D341Med (cell line): ENCODE measurements at places on chromosomes 2 and 18.

DNA sequence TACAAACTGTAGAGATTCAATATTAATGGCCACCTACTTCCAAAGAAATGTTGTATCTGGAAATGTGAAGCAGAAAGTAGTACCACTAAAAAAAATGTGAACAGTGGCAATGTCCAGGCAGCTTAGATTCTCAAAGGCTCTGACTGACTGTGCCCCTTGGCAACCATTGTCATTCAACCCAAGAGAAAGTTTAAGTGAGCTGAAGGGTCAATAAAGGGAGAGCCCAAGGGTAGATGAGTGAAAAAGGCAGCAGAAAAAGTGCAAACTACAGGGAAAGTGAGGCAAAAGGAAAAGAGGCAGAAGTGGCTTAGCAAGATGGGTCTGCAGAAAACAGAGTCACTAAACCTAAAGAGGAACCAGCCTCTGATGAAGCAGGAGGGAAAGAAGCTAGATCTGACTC, 802.9 kb downstream of the CPS1 start:
- DNase-seq: no peak

GRCh38 chr2:109194620-109194937, 65.6 kb downstream of the SH3RF3 start:
- DNase-seq: no peak

DNA sequence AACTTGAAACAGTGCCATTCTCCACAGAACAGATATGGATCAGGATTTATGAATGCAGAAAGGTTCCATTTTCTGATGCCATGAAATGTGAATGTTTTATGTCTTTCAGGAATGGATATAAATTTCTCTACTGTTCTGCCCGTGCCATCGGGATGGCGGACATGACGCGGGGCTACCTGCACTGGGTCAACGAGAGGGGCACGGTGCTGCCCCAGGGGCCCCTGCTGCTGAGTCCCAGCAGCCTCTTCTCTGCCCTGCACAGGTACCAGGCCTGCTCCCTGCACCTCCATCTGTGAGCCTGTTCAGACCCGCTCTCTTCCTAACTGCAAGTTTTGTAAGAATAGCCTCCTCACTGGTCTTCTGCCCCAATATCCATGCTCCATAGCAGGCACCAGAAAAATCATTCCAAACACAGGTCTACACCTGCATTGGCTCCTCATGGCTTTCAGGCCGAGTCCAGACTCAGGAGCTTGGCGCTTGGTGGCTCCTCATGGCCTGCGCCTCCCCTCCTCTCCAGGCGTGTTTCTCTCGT, 68.6 kb downstream of the LPIN1 start:
- DNase-seq: no peak

- DNase-seq: no peak
Observed at GRCh38 chr2:61125123-61125710, 36.8 kb upstream of the C2orf74 start.

GRCh38 chr18:41881285-41881684, 73.7 kb upstream of the PIK3C3 start:
- no peak for DNase-seq

DNA sequence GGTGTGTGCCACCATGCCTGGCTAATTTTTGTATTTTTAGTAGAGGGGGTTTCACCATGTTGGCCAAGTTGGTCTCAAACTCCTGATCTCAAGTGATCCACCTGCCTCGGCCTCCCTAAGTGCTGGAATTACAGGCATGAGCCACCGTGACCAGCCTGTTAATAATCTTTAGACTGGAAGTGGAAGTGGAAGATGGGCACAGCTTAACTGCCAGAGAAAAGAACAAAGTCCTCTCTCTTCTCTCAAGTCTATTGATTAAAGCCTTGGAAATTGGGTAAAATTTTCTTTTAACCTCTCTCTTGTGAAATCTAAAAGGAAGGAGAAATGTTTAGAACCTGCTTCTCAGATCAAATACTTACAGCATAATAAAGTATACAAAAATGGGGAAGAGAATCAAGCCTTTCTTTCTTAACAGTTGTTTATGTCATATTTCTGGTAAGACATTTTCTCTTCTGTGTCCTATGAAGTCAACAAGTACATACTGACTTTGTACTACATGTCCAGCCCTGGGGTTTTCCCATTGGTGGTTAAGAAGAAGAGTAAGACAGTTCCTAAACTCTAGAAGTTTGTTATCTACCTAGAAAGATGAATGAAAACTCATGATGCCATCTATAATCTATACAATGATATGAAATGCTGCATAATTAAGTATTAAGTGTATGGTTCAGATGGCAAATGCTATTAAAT, 4.6 kb downstream of the TMEM169 start:
- DNase-seq: no peak

GRCh38 chr18:37450434-37451132, 115.0 kb downstream of the CELF4 start:
- DNase-seq: no peak

GRCh38 chr18:74818516-74819175, 221.0 kb downstream of the ZNF407 start:
- DNase-seq: no peak

DNA sequence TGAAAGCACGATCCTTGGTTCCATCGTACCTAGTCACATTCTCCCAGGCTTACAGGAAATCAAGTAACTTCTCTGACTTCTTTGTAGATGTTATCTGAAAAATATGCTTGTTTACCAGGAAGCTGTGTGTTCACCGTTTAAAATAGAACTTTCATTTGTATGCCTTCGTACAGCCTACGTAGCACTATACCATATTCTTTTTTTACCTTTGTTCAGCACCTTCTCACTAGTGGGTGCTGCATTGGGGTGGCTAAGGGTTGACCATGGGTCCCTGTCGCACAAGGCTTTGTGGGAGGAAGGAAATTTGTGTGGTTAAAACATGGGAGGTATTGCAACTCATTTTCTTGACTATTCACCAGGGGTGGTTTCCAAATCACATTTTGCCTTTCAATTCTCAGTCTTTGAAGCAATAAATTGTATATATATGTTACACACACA, 16.6 kb downstream of the MALT1 start:
- DNase-seq: no peak

DNA sequence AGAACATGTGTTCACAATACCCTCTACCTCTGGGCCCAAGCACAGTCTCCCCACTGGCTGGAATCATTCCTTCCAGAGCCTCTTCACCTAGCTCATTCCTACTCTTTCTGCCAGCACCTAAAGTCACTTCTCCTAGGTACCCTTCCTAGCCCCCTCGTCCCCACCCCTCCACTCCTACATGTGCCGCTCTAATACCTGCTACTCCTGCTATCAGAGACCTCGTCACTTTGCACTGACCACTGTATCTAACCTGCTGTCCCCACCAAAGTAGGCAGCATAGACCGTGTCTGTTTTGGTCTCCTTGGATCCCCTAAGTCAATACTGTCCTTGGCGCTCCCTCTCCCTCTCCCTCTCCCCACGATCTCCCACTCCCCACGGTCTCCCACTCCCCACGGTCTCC, 53.2 kb upstream of the PKDCC start:
- DNase-seq: no peak

DNA sequence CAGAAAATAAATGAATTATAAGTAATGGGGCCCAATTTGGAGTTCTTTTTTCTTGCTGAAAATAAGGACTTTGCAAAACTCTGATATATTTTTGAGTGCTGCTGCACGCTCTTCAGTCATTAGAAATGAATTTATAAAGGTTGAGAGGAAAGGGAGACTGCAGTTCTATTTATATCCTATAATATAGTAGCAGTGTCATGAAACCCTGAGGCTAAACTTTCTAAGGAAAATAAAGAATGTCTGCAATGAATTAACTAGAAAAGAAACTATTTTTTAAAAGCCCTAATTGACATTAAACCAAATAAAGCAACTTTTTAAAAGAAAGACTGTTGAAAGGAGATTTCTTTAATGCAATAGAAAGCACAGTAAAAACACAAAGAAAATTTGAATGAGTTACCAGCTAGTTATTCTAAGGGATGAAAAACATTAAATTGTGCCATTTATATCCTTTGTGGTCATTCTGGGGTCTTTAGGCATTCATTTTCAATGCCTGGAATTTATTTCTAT, 1072.8 kb upstream of the TMEFF2 start:
- DNase-seq: no peak

GRCh38 chr18:26005950-26006349, 84.5 kb downstream of the SS18 start:
- no peak for DNase-seq

DNA sequence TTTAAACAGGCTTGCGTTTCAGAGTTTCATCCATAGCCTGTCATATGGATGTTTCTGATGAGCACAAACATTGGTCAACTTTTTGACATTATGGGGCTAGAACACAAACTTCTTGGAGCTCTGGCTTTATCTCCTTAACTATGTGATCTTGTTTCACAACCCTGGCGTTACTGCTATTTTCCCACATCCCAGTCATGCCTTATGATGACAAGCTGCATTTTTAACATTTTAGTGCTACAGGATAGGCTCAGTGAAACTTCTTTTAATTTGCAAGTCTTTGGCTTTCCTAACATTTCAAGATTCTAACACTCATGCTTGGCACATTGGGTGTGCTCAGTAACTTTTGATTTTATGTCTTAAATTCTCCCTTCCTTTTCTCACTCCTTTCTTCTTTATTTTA, 21.0 kb upstream of the PDE1A start:
- no peak for DNase-seq

- no peak for DNase-seq
Observed at GRCh38 chr2:122867941-122868340, 1112.5 kb downstream of the TSN start.

GRCh38 chr2:58357521-58357920, 116.4 kb upstream of the FANCL start:
- DNase-seq: no peak

DNA sequence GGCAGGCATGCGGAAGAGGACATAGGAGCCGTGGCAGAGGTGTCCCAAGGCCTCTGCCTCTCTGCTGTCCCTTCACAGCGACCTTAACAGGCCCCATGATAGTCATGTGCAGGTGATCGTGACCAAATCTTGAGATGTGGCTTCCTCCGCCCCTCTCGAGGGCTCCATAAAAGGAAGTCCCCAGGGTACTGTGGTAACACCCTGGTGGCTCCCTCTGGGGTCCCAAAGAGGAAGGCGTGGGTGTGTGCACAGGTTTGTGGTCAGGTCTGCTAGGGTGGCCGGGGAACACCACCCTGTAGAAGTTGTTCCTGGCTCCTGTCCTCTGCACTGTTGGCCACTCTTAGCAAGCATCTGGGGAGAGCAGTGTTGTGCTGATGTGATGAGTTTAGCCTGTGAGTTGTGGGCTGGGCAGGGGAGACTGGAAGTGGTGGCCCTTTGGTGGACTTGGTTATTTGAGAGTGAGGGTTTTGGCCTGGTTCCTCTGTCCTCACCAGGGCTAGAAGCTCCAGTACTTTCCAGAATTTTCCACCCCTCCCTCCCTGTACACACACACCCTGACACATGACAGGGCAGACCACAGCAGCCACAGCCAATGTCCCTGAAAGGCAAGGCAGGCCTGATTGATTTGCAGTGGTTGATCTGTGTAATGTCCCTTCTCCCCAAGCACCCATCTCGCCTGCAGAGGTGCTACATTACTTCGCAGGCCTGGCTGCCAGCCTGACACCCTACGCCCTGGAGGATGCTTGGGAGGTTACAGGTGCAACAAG, 68.9 kb upstream of the BOD1L2 start:
- DNase-seq: no peak

GRCh38 chr2:229714736-229715541, 584 bp upstream of the DNER start:
- DNase-seq: peak; percentile 45

GRCh38 chr18:28075501-28075900, 101.4 kb downstream of the CDH2 start:
- DNase-seq: no peak

- DNase-seq: no peak
Observed at GRCh38 chr2:37472959-37473358, 128.5 kb downstream of the QPCT start.

DNA sequence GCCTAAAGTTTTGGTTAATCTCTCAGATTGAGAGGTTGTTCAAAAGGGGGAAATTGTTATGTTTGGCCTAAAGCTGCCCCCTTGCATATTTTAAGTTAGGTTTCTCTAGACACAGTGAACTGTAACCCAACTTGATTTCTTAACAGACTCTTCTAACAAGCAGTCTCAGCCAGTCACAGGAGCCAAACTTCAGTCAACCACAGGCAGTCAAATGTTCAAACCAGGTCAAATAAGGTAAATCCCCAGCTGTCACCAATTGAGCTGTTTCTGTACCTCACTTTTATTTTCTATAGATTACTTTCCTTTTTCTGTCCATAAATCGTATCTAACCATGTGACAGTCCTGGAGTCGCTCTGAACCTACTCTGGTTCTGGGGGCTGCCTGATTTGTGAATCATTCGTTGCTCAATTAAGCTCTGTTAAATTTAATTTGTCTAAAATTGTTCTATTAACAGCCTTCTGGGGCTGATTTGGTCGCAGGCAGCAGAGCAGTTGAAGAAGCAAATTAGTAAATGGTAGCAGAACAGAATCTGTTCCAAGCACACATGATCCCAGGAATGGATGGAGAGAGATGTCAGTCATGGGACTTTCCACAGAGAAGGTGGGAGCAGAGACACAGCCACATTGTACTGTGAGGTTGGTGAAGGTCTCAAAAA, 16.4 kb upstream of the NFU1 start:
- DNase-seq: no peak

- DNase-seq: no peak
Observed at GRCh38 chr2:59567151-59567550, 986.3 kb downstream of the BCL11A start.

- no peak for DNase-seq
Observed at GRCh38 chr2:7292154-7292691, 375.0 kb downstream of the RNF144A start.

DNA sequence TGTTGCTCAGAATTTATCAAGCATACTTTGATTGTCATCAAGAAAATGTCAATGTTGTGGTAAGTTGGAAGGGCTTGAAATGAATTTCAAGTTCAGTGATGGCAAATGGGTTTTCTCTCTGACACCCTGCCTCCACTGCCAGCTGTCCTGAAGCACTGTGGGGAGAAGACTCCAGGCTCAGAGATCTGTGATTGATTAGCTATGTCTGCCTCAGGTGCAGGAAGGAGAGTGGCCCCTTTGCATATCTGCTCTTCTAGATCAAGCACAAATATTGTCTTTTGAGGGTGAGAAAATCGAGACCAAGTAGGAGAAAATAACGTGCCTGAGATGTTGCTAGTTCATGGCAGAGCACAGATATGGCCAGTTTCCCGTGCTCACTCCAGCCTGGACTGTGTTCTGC, 178.8 kb upstream of the GLI2 start:
- no peak for DNase-seq

GRCh38 chr2:209685340-209685739, 86.3 kb upstream of the UNC80 start:
- DNase-seq: no peak

GRCh38 chr2:149716687-149717086, 129.1 kb upstream of the MMADHC start:
- no peak for DNase-seq

DNA sequence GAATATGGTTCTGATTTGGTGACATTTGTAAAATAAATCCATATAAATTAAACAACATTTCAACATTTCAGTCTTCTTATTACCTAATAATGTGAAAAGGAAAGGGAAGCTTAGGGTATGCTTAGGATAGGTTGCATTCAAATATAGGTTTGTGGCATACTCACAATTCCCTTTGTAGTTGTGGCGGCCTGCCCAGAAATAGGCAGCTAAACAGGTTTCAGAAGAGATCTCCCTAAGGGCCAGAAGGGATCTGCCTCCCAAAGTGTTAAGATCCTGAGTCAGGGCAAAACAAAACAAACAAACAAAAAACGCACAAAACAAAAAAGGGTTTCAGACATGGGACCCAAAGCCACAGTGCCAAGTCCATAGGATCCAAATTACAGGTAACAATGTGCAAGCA, 41.4 kb upstream of the TCF7L1 start:
- no peak for DNase-seq

GRCh38 chr18:53165770-53166169, 825.8 kb downstream of the DCC start:
- DNase-seq: no peak

- DNase-seq: no peak
Observed at GRCh38 chr2:4900861-4901770, 791.1 kb upstream of the SOX11 start.
